Glutamatergic neuron (in vitro differentiated cells): ENCODE measurements at places on chromosomes 3 and 15. TPM values are rescaled to one million over a fixed set of nuclear protein-coding genes. Genes with fewer than 3 reads are reported as not detected.
A peak's percentile ranks its signal among the peaks of the same experiment; 100 is the strongest.

- no peak for DNase-seq
Observed at GRCh38 chr3:170130532-170130931, 51.0 kb downstream of the PHC3 start.

GRCh38 chr3:47265725-47266428 lies 16.7 kb downstream of the KIF9 start:
- DNase-seq = no peak

GRCh38 chr15:87348746-87349145 lies 907.8 kb downstream of the NTRK3 start:
- no peak for DNase-seq

DNA sequence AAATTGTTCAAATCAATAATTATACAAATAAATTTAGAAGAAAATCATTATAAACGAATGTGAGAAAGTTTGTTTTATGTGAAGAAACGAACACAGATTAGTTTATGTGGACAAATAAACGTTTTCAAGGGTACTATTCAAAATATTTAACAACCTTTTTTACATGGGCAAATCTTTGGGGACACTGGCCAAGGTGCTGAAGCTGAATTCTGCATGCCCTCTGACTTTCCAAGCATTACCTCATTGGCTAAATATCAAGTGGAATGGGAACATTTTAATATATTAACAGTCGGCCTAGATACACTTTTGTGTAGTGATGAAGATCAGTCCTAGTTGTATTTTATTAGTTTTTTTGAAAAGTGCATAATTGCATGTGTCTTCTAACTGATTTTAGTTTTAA lies 636.4 kb upstream of the DPPA4 start:
- DNase-seq = no peak

NR2E3 gene
- 0.69 TPM for total RNA-seq

DNA sequence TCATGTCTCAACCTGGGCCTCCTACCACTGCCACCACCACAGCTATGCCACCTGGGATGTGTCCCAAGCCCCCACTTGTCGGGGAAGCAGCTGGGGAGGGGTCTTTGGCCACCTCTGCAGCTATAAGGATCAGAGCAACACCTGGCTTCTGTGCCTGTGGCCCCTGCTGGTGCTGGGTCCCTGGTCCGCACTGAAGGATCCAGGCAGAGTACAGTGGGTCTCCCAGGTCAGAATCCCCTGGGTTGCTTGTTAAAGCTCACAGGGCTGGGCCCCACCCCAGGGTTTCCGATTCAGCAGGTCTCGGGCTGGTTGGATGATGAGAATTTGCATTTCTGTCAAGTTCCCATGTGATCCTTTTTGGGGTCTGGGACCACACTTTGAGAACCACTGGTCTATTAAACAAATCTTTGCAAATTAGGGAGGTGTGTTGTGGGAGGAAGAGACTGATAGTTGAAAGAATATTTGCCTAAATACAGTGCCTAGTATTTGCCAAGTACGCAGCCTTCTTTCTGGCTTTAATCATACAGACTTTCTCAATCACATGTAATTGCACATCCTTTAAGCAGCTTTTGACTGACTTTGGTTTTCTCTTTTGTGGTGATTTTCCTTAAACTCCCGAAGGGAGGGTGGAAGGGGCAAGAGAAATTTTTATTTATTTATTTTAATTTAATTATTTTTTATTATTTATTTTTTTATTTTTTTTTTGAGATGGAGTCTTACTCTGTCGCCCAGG lies 127.3 kb downstream of the IGF1R start:
- DNase-seq = no peak

GRCh38 chr15:68590721-68591389 lies 12.1 kb downstream of the CORO2B start:
- no peak for DNase-seq

RGMA gene
- 56.6 TPM for total RNA-seq

GABRR3 gene
- total RNA-seq = not detected

DNA sequence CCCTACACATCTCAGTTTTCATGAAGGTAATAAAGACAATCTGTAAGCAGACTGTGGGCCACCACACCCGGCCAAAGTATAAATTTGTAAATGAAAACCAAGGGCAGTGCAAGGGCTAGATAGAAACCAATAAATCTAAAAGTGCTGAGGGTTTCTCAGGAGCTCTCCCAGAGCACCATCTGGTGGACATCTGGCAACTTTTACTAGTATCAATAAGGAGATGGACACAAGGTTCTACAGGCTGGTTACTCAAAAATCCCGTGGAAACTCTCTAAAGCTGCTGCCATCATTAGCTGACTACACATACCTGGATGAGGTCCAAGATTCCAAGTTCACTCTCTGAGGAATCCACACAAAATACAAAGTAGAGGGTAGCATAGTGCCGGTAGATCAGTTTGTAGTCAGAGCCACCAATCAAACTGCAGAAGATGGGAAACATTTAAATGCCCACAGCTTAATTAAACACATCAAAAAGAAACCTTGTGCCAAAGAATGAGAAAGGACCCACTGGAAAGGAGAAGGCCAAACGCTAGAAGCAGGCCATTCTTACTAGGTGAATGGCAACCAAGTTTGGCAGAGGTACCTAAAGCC lies 5.5 kb downstream of the AP3S2 start:
- DNase-seq = no peak

GRCh38 chr3:180626844-180627243 lies 24.9 kb downstream of the TTC14 start:
- DNase-seq = no peak

DNA sequence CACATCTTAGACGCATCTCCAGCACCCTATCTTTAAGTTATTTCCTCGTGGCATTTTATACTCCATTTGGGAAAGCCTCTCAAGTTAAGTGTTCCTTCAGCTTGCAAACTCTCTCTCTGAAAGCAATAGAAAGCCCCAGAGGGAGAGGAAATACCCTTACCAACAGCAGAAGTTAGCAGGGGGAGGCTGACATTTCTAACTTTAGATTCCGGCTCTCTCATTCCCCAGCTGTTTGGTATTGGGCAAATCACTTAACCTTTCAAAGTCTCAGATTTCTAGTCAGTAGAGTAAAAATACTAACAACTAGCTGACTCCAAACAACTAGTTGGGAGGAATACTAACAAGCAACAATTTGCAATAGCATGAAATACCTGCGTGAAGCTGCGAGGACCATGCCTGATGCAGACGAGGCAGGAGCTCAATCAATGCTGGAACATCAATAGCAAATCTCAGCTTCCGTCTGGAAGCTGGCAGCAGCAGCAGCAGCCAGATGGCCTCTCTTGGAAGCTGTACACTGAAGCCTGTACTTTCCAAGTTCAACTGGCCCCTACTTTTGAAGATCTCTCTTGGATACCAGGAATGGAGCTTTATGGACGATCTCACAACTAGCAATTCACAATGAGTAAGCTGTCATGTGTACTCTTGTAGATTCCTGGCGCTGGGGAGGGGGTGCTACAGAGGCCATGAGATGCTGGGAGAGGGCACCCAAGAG lies 47.8 kb downstream of the THBS1 start:
- DNase-seq = no peak

DNA sequence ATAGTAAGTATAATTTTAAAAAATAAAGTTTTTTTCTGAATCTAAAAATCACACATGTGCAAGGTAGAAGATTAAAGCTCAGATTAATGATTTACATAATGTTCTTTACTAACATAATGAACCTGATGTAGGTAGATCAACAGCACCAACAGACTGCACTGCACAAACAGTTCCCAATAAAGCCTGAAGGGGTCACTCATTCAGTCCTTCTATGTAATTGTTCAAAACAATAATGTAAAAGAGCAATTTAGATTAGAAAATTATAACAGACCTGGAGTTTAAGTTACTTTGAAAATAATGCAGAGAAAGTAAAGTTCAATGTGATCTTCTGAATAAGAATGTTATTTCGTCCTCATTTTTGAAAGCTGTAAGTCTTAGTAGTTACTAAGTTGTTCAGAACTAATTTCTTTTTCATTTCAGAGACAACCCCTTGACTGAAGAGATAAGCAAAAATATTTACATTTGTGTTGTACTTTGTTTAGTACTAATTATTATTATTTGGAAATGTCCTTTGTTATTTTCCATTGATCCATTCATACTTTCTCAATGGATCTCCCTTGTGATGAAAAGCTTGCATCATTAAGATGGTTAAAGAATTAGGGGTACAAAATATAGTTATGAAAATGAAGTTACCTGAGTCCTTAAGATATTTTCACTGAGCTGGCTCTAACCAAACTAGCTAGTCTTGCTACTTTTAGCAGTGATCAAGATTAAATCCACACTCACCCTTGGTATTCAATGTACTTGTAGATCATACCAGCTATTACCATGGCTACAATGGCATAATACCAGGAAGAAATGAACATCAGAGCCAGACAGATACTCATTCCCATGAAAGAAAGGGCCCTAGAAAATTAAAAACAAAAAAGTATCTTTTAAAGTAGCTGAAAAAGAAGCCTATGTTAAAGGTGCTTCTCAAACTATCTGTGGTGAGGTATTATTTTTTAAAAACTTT lies 16.8 kb downstream of the EMC4 start:
- DNase-seq = no peak

DNA sequence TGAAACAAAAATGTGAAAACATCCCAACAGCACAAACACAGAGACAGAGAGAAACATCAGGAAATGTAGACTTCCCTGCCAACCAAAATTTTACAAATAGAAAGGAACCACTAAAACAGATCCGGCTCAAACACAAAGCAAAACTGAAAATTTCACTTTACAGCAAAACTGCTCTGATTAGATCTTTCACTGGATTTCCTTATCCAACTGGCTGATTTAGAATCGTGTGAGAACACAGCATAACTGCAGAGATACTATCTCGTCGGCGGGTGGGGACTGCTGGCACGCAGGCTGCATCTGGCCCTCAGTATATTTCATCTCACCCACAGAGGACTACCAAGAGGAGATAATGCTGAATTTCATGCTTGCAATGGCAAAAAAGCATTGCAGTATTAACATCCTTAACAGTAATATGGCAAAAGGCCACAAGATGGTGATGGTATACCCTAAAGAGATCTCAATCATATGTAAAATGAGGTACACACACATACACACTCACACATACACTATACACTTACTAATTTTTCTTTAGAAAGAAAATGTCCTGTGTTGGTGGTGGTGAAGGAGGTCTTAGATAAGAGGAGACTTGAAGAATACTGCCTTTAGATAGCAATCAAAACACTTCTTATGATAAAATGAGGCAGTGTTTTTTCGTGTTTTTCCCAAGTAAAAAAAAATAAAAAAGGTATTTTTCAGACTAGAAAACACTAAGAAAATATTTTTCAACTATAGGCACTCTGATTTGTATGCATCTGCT lies 10.6 kb upstream of the LEO1 start:
- DNase-seq = no peak

DNA sequence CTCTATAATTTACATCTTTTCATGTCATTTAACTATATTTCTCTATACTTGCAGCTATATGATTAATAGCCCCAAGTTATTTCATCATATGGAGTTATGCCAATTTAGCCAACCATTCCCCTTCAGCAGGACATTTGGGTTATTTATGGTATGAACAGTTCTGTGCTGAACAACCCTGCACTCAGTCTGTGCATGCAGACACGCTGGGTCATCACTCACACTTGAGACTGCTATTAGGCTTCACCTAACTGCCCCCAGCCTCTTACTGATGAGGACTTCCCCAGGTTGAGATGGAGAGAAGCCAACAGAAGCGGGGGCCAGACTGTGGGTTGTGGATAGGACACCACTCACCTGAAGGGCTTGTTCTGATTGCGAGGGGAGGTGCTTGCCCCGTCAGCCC lies 7.3 kb downstream of the TADA3 start:
- DNase-seq = no peak

SENP8 gene
- 6.3 TPM for total RNA-seq

- DNase-seq = no peak
Observed at GRCh38 chr3:106172780-106173179, 304.0 kb upstream of the CBLB start.

DNA sequence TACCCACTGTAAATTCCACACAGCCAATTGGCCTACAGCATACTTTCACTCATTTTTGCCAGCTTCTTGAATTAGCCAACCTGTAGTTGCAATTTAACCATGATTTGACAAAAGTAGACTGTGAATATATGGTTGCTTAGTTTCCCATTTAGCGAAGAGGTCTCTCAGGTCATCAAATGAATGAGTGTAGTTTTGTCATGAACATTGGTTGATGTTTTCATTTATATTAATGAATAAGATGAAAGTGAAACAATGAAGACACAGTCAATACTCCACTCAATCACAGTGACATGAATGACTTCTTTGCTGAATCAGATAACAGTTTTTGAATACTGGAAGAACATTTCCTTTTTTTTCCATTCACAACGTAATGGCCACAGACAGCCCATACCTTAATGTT lies 15.3 kb upstream of the FAM3D start:
- no peak for DNase-seq

GRCh38 chr15:52183562-52184173 lies 7.5 kb downstream of the GNB5 start:
- peak; percentile 68 for DNase-seq

DNA sequence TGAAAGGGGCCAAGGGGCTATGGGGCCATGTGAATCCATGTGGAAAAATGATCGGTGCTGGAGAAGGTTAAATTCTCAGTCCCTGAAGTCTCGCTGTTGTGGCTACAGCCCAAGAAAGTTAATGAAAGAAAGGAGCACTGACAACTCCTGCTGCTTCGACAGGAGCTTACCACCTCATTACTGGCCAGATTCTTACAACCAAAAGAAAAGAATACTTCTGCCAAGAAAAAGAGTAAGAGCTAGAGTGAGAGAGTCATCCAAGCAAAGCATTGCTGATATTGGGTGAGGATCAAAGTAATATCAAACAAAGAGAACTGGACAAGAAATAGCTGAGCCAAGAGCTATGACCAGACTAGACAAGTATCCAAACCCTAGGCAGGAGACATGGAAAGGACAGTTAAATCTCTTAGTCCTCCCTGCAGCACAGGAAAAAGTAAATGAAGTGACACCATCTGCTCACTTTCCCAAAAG lies 348.4 kb upstream of the PLSCR5 start:
- DNase-seq = no peak
